Right ventricle myocardium inferior (tissue), 1 donor: ENCODE measurements at places on chromosomes 16 and 17. TPM values are rescaled to one million over a fixed set of nuclear protein-coding genes. Genes with fewer than 3 reads are reported as not detected.
A peak's percentile ranks its signal among the peaks of the same experiment; 100 is the strongest.

- DNase-seq = no peak
Measured at GRCh38 chr16:8293413-8293812, 296.9 kb downstream of the TMEM114 start.

GRCh38 chr16:87216148-87216840 is 100.9 kb downstream of the C16orf95 start:
- no peak for DNase-seq

DNA sequence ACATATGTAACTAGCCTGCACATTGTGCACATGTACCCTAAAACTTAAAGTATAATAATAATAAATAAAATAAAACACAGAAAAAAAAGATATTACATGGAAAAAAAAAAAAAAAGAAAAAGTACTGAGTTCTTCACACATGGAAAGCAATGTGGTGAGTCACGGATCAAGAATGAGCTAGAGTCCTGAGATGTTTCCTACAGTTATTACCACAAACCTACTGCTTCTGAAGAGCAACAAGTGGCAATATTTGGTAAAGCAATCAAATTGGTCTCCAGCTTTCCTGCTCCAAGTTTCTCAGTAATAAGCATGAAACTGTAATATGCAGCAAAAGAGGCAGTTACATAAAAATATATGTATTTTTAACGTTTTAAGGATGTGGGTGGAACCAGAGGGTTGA is 223.3 kb upstream of the SALL1 start:
- no peak for DNase-seq

DNA sequence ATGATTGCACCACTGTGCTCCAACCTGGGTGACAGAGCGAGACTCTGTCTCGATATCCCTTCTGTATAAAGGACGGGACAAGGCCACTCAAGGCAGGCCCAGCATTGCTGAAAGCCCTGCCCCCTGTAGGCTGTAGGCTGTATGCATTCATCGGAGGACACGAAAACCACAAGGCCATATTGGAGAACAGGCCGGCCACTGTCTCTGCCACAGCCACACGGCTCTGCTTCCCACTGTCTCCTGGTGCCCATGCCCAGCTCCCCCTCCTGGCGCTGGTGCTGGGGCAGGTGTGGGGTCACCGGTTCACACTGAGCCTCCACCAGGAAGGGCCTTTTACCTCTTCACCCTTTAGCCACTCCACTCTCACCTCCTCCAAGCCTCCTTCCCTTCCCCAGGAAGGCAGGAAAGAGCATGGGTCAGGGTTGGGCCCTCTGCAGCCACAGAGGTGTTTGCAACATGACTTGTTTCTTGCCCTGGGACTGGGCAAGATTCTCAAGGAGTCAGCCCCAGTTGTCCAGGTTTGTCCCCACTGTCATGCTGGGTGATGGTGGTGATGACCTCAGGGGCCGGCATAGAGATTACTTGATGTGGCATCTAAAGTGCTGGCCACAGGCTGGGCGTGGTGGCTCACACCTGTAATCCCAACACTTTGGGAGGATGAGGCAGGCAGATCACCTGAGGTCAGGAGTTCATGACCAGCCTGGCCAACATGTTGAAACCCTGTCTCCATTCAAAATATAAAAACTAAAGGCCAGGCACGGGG is 5.3 kb upstream of the NTN3 start:
- DNase-seq = no peak

CCL17 gene
- total RNA-seq = not detected

GRCh38 chr17:73657473-73658116 is 13.3 kb upstream of the SDK2 start:
- DNase-seq = peak; percentile 76

GRCh38 chr17:61452301-61453290 is at the start of gene TBX4:
TSS of gene TBX4 (plus strand) at chr17:61452422. CDS start at chr17:61456491, 4,069 bp downstream.
- no peak for DNase-seq

PRDM7 gene
- total RNA-seq = not detected

GRCh38 chr16:22353933-22354541 is 20.4 kb downstream of the CDR2 start:
- no peak for DNase-seq

DNA sequence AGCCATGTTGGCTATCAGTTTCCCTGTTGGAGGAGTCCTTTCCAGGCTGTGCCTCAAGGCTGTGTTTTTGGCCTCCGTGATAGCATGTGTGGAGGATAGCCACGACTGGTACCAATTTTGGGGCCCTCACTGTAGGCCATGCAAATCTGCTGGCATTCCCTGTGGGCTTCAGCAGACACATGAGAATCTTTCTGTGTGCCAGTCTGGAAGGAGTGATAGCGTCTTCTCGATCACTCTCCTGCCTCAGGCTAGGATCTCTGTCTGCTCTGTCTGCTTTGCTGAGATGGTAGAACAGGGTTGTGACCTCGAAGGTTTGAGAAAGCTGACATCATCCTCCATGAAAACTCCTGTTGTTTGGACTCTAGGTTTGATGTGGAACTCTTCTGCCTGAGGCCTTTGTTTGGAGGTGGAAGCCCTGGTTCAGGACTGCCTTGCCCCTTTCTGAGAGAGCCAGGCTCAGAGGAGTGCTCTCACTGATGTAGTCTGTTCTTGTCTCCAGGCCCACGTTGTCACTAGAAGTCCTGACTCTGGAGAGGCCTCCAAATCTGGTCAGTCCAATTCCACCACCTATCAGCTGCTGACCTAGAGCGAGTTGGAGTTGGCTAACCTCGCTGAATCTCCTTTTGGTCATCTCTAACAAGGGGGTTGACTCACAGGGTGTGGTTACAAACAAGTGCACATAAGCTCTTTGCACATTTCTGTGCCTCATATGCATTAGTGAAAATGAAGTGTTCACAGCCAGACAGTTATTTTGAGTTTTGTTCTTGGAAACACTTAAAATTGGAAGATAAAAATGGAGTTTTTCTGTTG is 12.1 kb upstream of the EDC4 start:
- no peak for DNase-seq

DNA sequence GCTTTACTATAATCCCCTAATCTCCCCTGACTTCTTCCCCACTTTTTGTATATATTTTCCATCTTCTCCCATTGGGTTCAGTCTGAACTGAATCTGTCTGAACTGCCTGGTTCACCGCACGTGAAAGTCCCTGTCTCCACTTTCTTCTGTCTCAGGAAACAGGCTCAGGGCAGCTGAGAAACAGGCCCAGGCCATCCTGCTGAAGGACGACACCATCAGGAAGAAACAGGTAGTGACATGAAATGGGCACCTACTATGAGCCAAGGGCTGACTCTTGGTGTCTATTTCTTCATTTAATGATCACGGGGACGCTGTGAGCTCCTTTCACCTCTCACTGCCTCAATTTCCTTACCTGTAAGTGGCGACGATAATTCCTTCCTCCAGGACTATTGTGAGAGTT is 90.5 kb upstream of the HSBP1 start:
- DNase-seq = no peak

GRCh38 chr16:11556945-11557720 is 29.6 kb downstream of the LITAF start:
- no peak for DNase-seq

- DNase-seq = no peak
Measured at GRCh38 chr16:58882292-58882691, 148.2 kb upstream of the GOT2 start.

FN3KRP gene
- total RNA-seq = 13.0 TPM

DNA sequence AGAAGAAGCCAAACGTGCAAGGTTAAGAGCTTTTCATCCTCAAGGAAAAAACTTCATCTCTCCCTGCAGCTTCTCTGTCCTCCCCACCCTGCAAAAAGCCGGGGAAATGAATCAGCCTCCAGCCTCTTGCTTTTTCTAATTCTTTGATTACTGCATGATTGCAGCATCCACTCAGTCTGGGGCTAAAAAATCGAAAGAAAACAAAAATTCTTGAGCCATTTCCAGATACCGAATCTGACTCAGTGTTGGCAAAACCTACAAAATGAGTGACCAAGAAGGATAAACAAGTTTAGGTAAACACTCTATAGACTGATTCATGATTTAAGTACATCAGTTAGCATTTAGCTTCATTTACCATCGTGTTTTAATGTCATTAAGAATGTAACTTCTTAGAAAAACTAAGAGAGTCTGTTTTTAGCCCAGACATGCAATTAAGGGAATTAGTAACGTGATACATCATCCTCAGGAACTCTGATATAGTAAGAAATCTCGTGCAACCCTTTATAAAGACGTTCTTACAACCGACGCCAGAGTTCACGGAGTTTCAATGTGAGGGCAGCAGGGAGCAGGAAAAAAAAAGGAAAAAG is 287.3 kb upstream of the FOXF1 start:
- DNase-seq = no peak

KCNJ2 gene
- 44.3 TPM for total RNA-seq

DNA sequence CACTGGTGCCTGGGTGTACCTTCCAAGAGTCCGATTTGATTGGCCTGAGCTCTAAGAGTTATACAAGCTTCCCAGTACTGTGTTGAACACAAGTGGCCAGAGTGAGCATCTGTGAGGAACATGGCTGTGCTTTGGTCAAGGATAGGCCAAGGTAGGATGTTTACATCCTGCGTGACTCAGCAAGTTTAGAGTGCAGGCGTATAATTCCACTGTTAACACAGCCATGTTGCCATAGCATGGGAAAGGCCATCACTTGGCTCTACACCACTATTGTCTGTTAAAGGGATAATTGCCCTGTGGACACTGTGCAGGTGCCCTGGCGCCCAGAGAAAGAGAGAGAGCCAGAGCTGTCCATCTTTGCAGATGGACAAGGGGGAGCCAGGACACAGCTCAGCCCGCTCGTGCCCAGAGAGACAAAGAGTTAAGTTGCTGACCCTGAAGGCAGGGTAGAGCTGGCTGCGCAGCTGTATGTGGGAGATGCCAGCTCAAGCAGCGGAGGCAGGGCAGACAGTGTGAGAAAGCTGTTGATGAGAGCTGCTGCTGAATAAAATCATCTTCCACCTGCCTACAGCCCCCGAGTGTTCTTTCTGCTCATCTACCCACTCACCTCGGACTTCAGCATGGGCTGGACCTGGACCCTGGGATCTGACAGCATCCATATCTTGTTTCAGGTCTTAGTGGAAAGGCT is 11.7 kb downstream of the CFAP52 start:
- DNase-seq = no peak

DNA sequence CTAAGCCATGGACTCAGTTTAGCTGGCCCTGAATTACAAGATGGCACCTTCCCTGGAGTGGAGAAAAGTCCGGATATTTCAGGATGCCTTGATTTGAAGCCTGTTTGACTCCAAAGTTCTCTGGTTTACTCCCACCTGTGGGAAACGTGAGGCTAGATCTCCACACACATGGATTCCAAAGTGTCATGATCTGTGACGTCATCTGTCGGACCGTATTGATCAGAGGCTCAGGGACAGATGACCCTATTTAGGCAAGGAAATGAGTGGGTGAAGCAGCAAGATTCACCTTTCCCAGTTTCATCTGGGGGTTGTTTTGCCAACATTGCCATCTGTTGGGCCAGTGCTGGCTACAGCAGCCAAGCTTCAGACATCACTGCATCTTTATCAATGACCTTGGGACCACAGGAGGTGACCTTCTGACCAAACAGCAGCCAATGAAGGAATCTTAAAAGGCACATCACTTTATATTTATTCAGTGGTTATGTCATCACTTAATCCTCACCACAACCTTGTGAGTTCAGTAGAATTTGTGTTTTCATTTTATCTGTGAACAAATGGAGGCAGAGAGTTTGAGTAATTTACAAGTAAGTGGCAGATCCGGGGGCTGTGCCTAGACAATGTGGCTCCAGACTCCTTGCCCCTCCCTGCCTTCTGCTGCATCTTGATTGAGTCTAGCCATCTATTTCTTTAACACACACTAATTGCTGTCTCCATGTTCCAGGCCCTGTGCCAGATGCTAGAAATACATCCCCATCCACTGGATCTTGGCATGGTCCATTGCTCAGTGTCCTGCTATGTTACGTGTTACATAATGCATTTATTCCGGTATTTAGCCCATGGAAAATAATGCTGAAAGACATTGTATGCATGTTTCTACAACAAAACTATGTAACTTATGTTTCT is 1.5 kb upstream of the CDH13 start:
- no peak for DNase-seq

DNA sequence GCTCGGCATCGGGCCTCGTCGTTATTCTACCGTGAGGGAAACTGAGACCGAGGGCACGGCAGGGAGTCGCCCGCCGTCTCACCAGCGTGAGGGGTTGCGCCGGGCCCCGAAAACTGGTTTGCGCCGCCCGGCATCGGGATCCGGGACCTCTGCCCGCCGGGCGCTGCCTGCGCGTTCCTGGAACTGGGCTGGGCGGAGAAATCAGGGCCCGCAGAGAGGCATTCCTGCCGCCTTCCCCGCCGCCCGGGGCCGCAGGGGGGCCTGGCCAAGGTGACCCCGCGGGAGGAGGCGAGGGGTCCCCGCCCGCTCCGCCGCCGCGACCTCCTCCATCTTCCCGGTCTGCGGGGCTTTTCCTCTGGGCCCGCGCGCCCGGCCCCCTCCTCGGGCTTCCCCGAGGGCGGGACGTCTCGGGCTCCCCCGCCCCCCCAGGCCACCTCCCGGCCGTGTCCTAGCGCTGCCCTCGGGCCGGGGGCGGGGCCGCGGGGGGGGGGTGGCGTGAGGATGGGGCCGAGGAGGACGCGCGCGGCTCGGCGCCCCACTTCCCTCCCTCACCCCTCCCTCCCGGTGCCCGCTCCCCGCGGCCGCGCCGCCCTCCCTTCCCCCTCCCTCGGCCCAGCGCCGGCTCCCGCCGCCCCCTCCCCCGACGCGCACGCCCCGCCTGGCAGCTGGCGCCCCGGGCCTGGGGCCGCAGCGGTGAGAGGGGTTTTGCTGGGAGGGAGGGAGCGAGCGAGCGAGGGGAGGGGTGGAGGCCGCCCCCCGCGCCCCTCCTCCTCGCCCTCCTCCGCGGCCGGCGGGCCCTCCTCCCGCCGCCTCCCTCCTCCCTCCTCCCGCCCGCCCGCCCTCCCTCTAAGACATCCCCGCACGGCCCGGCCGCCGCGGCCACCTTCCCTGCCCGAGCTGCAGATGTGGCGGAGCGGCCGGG is at the start of gene GLIS2:
Gene GLIS2 (plus strand): TSS at position 882 of the 922 bp plus-strand sequence. CDS start 16,214 bp downstream, outside the sequence.
- DNase-seq = peak; percentile 87

- no peak for DNase-seq
Measured at GRCh38 chr16:3876695-3877094, 3.8 kb downstream of the CREBBP start.

LPO gene
- total RNA-seq = not detected

GRCh38 chr17:73644145-73645049 is at the start of gene SDK2:
TSS of gene SDK2 (minus strand) at chr17:73644445. CDS start at chr17:73644088, 357 bp downstream.
- DNase-seq = no peak

CCDC144A gene
- total RNA-seq = 1.5 TPM

ENPP7 gene
- total RNA-seq = not detected

CD300LF gene
- total RNA-seq = 0.35 TPM

- no peak for DNase-seq
Measured at GRCh38 chr16:78749745-78750268, 650.4 kb downstream of the WWOX start.

GRCh38 chr17:40699853-40700252 is 3.7 kb downstream of the KRT24 start:
- no peak for DNase-seq
